ENCODE measurements at places on chromosomes 11 and 22.
A peak's percentile ranks its signal among the peaks of the same experiment; 100 is the strongest.

DNA sequence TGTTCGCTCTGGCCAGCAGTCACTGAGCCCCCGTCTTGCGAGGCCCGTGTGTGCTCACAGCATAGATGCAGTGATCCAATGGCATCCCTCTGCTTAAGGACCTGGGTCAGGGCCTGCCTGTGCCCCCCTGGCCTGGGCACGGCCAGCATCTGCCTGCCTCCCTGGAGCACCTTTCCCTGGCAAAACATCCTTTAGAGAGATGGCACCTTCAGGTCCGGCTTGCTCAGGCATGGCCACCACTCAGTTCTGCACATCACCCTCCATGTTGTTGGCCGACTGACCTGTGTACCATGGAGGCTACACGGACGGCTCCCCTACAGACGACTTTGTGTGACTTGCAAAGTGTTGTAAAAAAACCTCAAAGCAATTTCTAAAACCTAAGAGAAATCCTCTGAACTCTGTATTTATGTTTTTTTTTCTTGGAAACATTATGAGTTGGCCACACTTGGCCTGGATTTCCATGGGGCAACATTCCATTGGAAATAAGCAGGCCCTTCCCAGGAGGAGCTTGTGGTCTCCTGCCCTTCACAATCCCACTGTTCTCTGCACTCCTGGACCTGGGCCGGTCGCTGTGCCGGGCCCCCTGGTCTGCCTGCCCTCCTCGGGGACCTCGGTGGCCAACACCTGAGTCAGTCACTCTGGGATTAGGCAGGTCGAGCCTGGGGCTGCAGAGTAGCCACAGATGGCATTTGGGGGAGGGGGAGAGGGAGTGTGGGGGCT lies 592.4 kb downstream of the TBC1D22A start:
- peak; percentile 46 for DNase-seq

GRCh38 chr22:35452351-35452781 lies 52.4 kb downstream of the MCM5 start:
- DNase-seq = no peak

GRCh38 chr11:119671051-119671450 lies 57.9 kb downstream of the NECTIN1 start:
- no peak for DNase-seq

DNA sequence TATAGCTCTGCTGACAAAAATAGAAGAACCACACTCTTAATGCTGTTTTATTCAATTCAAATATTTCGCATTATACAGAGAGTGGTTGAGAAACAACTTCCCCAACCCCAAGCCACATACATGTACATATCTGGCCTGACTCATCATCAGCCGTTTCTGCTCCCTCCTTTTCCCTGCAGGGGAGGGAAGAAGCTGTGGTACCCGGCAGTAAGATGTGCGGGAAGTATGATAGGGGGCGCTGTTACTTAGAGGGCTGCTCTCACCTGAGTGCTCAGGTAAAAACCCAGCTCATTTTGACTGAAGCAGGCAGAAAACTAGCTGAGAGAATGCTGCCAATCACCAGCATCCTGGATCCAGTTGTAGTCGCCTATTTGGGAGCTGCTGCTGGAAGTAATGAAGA lies 85.5 kb downstream of the NELL1 start:
- no peak for DNase-seq

DNA sequence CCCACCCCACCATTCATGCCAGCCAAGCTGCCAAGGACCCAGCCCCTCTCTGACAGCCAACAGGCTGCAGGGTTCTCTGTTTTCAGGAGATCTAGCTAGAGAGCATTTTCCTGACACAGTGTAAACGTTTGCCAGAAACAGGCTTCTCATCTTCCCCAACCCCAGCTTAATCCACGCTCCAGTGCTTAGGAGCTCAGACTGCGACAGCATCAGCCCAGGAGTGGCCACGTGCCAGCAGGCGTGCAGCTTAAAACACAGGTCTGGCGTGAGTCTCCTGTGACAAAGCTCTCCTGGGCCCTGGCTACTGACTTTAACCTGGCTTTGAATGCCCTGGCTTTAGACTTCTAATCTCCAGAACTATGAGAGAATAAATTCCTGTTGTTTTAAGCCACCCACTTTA lies 66.6 kb downstream of the GALNT18 start:
- DNase-seq = no peak
